ENCODE measurements at places on chromosomes 4 and X.

- DNase-seq = no peak
Measured at GRCh38 chr4:24768006-24768405, 27.4 kb upstream of the SOD3 start.

GRCh38 chr4:112897543-112897942 lies 151.9 kb upstream of the ANK2 start:
- no peak for DNase-seq

- no peak for DNase-seq
Measured at GRCh38 chr4:124804584-124804983, 92.1 kb upstream of the ANKRD50 start.

DNA sequence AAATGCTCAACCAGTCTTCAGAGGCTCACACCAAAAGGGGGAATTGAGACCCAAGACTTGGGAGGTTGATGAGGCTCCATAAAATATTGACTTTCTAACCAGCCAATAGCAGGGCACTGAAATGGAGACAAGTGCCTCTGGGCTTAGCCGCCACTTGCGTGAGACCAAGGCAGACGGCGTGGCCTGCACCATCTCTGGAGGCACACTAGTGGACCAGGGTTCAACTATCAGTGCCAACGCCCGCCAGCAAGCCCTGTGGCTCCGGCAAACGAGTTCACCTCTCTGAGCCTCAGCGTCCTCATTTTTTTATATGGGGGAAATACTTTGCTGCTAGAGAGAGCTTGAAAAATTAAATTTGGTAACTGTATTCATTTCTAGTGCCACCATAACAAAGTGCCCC lies 50.3 kb downstream of the PPP2R2C start:
- no peak for DNase-seq

- no peak for DNase-seq
Measured at GRCh38 chrX:21975812-21976211, 35.3 kb downstream of the SMS start.

- no peak for DNase-seq
Measured at GRCh38 chrX:144801786-144802185, 445.5 kb upstream of the SPANXN1 start.

GRCh38 chrX:6374556-6374955 lies 145.9 kb upstream of the NLGN4X start:
- no peak for DNase-seq

- DNase-seq = no peak
Measured at GRCh38 chr4:188955066-188955465, 815.8 kb downstream of the TRIML1 start.

DNA sequence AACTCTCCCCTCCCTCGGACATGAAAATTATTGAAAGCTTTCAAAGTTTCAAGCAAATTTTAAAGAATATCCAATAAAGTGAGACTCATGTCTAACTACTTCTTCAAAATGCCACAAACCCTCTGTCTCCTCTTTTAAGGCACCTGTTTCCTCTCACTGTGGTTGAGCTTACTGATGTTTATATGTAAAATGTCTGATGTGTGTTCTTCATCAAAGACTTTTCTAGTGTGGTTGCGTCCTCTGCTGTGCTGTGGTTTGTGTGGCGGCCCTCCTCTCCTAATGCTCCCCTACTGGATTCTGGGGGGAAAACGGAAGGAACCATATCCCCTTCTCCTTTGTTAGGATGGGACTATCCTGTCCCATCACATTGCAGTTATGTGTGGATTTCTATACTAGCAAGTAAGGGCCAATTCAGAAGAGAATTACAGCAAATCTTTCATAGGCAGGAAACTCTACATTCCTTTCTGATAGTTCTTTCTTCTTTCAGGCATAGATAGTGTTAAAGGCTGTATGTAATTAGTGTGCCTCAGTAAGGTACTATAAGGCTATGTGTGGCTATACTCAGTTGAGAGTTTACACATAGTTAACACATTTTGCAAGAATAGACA lies 221.0 kb upstream of the GPRIN3 start:
- no peak for DNase-seq

DNA sequence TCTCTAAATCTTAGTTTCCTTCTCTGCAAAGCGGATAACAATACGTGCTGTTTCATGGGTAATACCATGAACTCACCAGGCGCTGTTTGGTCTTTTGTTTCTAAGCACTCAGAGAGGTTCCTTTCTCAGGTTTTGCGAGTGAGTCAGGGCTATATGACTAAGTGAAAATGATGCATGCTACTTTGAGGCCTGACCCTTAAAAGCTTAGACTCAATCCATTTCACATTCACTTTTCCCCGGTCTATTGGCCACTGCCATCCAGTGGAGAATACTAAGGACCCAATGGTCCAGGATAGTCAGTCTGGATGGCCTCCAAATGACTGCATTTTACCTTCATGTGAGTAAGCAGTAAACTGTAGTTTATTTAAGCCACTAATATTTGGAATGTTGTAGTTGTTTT lies 400.8 kb upstream of the SLIT2 start:
- no peak for DNase-seq

DNA sequence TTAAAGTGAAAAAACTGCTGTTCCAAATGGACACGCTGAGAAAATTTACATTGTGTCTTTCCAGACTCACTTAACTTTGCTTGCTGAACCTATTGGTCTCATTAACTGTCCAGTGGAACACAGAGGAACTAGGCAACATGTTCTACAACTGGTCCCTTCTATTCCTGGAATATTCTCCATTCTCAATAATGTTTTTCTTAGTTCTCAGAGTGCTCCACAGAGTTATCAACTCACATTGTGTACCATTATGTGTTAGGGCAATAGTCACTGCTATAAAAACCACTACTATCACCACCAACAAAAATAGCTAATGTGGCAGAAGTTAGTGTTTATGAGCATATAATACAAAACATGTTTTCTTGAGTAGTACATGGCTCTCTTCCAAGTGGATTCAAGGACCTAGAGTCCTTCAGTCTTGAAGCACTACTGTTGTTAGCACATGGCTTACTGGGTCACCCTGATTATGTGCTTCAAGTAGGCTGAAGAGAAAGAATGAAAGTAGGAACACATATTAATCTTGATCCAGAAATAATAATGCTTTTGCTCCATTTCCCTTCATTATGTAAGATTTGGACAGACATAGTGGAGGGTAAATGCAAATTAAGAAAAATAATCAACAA lies 865.3 kb upstream of the HS3ST1 start:
- no peak for DNase-seq

DNA sequence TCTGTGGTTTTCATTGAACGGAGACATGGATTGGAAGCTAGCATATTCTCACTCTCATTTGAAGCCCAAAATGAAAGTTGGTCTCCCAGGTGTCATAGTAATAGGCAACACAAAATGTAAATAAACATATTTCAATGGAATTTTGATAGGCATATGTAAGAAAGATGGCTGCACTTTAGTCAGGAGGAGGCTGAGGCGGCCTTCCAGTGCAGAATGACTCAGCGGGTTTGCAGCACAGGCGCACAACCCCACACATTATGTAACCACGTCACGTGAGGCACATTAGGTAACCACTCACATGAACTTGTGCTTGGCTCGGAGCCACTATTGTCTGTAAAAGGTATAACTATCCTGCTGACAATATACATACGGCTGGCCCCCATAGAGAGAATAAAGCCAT lies 381.7 kb downstream of the GPAT3 start:
- DNase-seq = no peak

GRCh38 chrX:16870862-16871815 lies 977 bp upstream of the RBBP7 start:
- DNase-seq = peak; percentile 3

DNA sequence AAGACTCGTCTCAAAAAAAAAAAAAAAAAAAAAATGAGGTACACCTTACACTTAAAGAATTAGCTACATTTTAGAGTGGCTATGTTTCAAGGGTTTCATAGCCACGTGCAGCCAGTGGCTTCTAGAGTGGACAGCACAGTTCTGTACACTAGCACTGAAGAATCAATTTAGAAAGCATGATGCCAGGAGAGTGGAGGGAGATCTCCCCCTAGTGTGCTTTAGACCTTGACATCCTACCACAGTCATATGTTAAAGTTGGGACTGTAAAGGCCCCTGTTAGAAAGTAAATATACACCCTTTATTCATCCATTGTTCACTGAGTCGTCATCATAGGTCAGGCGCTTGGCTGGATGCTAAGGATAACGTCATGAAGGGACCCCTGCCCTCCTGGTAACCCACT lies 179.4 kb downstream of the QDPR start:
- no peak for DNase-seq

DNA sequence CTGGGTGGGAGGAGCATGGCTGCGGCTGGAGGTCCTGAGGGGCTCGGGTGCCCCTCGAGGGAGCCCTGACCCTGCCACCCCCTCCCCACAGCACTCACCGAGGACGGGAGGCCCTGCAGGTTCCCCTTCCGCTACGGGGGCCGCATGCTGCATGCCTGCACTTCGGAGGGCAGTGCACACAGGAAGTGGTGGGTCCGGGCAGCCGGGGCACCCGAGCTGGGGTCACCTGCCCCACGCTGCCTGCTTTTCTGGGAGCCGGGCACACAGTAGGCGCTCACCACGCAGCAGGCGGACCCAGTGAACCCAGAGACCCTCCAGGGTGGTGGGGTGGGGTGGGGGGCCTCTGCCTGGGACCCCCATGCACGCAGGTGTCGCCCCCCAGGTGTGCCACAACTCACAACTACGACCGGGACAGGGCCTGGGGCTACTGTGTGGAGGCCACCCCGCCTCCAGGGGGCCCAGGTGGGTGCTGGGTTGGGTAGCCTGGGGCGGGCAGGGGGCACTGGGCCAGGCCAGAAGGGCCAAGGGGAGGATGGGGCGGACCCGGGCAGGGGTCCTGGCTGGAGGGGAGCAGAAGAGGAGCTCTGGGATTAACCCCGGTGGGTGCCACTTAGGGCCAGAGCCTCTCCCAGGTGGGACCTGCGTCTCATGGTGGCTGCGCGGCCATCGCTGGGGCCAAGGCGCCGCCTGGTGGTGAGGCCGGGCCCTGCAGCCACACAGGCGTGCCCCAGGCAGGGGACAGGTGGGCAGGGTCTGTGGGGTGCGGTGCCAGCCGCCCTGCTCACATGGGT lies 1.4 kb downstream of the HGFAC start:
- peak; percentile 35 for DNase-seq

- no peak for DNase-seq
Measured at GRCh38 chr4:130146773-130147172, 1050.8 kb downstream of the C4orf33 start.

DNA sequence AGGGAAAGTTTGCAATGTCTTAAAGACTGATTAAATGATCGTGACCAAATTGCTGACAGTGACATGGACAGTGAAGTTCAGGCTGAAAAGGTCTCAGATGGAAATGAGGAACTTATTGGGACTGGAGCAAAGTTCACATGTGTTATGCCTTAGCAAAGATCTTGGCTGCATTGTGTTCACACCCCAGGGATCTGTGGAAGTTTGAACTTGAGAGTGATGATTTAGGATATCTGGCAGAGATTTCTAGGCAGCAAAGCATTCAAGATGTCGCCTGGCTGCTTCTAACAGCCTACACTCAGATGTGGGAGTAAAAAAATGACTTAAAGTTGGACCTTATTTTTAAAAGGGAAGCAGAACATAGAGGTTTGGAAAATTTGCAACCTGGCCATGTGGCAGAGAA lies 21.4 kb downstream of the SCARB2 start:
- no peak for DNase-seq

- no peak for DNase-seq
Measured at GRCh38 chr4:113674733-113675132, 86.8 kb downstream of the CAMK2D start.

- no peak for DNase-seq
Measured at GRCh38 chrX:120260369-120260768, 9.8 kb downstream of the ZBTB33 start.

All from AML-193 (cell line).